ENCODE measurements at places on chromosomes 12 and 14.

GRCh38 chr12:76057326-76057725 is 25.8 kb upstream of the PHLDA1 start:
- DNase-seq: no peak

DNA sequence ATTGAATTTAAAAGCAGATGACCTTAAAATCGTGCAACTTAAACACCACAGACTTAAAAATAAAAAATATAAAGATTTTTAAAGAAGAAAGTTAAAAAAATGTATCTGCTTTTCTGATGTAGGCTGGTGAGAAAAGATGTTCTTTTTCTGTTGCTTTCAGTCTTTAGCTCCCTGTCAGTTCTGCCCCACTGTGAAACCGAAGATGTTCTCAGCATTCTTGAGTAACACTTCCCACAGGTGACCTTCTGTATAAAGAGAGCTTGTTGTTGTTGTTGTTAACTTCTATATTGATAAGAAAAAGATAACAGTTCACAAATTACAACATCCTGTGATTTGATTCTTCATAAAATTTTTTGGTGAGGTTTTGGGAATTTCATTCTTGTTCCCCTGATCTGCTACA is 377.9 kb upstream of the RGS6 start:
- no peak for DNase-seq

DNA sequence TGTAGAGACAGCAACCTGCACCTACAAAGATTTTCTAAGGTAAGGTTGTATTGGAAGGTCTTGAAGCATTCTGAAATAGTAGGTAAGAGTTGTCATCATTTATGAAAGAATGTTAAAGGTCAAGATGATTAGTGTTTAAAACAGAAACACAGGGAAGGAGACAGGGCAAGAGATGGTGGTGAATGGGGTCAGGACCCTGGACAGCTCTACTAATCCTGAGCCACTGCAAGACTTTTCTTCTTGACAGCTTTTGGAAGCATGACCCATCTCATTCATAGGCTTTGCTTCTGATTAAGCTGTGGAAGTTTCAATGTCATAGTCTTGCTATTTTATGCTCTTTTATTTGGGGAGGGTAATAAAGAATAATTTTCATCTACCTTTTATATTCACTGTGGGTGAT is 75.5 kb upstream of the CAND1 start:
- DNase-seq: peak; percentile 2

DNA sequence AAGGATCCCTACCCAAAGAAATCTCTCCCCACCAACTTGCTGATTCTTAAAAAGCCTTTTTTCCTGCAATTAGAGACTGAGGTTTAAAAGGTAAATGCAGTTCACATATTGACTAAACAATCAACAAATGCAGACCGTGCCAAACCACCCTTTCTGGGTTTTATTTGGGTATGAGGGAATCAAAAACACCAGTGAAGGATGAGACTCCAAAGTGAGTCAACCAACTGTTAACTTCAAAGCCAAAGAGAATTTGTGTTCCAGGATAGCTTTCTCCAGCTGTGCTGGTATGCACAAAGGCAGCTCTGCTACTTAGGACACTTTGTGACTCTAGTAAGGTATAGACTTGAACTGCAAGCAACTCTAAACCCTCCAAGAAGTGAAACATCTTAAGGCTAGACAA is 39.4 kb downstream of the RPS29 start:
- DNase-seq: no peak

GRCh38 chr12:48999371-49000131 is at the start of gene DDN:
TSS of gene DDN (minus strand) at chr12:48999375. CDS start at chr12:48999287, 88 bp downstream.
- DNase-seq: peak; percentile 46

DNA sequence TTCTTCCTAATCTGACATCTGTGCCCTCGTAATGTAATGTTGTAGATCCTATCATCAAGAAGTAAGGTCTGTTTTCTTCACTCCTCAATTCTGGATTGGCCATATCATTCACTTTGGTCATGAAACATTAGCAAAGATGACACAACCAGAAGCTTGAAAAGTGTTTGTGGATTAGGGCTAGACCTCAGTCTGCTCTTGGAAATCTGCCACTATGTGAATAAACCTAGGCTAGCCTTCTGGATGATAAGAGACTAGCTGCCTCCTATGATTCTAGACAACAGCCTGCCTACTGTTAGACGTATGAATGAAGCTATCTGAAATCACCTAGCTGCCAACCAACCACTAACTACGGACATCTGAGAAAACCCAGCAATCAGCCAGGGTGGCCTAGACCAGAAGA is 38.7 kb upstream of the LYZ start:
- no peak for DNase-seq

Data from RPMI7951 (cell line).